Right ventricle myocardium inferior (tissue), 1 donor: ENCODE measurements at places on chromosomes 7 and 10. TPM values are rescaled to one million over a fixed set of nuclear protein-coding genes. Genes with fewer than 3 reads are reported as not detected.

- no peak for DNase-seq
These were observed 57.9 kb upstream of the GTF2IRD1 start for GRCh38 chr7:74395745-74396311.

GRCh38 chr10:35613107-35613440, 7.9 kb downstream of the GJD4 start:
- no peak for DNase-seq

DNA sequence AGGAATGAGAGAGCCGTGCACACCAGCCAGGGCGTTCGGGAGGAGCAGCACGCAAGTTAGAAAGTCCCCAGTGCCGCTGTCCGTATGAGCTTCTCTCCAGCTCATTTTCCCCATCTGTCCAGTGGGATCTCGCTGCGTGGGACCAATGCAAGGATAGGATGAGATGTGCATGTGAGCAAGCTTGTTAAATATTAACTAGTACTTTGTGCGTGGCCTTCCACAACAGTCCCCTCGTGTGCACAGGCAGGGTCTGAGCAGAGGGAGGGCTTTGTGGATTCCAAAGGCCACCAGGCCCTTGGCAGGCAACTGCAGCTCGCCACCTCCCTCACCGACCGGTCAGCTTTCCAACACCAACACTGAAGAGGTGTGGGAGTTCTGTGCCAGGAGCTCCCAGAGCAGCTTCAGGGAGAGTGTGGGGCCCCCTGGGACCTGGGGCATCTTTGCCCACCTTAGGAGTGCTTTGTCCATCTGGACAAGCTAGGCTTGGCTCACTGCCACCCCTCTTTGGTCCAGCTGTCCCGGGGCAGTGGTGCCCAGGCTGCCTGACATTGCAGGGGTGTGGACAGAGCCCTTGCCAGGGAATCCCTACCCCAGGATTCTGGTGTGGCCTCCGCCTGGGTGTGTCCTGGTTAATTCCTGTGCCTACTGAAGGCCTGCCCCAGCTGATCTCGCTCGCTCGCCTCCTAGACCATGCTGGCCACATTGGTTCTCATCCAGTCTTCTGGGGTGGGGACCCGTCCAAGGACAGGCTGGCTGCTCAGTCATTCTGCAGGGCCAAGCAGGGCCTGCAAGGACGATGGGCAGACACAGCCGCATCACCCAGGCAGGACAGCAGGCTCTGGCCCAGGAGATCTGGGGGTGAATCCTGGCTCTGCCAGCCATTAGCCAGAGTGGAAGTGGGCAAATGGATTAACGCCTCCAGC, 5.3 kb downstream of the FAM20C start:
- DNase-seq: no peak

The KLLN gene
- 0.27 TPM for total RNA-seq

DNA sequence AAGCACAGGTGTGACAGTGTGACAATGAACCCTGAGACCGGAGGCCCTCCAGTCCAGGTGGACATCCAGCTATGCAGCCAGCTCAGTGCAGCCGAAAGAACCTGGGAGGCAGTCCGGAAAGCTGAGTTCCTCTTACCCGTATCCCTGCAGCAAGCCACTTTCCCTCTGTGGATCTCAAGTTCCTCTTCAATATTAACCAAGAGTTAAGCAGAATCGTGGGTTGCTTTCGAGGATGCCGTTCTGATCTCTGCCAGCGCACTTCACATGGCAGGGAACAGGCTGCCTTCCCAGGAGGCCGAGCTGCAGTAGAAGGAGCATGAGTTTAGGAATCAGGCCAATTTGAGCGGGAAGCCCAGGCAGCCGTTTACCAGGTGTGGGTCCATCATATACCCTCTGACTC, 591.6 kb downstream of the SDK1 start:
- no peak for DNase-seq

DNA sequence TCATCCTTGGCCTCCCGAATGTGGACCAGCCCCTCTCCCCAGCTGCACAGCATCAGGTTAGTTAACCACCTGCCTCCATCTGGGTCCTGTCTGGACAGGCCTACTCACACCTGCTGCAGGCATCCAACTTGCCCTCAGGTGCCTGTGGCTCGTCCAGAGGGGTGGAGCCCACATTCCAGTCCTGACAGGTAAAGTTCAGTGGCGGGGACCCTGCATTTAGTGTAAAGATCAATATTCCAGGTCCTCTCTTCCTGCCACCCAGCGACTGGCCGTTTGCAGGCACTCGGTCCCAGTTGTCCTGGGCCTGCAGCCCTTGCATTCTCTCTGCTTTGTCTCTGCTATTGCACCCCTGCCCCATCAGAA, 15.0 kb downstream of the HTRA1 start:
- no peak for DNase-seq

The NEUROD6 gene
- total RNA-seq: not detected

The ENO4 gene
- not detected for total RNA-seq

The PNPLA8 gene
- total RNA-seq: 31.1 TPM

GRCh38 chr10:130403153-130404075, 267.2 kb downstream of the GLRX3 start:
- DNase-seq: peak; percentile 25

The CDH23 gene
- 4.8 TPM for total RNA-seq

GRCh38 chr7:17618652-17618974, 320.2 kb downstream of the AHR start:
- DNase-seq: no peak

DNA sequence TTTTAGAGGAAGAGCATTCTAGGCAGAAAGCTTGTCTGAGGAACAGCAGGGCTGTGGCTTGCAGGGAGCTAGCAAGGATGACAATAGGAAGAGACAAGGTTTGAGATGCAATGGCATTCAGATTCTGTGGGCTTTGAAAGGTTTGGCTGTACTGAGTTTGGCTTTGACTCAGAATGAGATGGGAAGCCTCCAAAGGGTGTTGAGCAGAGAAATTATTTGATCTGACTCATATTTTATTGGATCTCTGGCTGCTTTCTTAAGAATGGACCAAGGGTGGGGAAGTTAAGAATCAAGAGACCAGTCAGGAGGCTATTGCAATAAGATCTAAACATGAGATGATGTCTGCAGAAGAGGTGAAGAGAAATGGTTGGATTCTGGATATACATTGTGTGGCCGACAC, 273.2 kb downstream of the CDK14 start:
- no peak for DNase-seq

DNA sequence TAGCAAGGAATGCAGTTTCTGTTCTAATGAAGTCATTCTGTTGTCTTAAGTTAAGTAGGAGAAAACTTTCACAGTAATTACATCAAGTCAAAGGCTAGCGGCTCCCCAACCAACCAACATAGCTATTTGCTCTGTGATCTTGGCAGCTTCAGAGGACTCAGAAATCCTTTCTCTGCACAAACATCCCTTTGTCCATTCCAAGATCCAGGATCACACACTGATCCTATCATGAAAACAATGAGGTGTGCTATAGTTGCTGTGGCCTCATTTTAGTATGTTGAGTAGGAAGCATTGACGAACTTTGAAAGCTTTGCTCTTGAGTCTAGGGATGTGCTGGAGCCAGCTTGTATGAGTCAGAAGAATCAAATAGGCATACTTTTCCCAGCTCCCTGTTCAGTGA, 218.2 kb upstream of the PRSS58 start:
- DNase-seq: no peak

DNA sequence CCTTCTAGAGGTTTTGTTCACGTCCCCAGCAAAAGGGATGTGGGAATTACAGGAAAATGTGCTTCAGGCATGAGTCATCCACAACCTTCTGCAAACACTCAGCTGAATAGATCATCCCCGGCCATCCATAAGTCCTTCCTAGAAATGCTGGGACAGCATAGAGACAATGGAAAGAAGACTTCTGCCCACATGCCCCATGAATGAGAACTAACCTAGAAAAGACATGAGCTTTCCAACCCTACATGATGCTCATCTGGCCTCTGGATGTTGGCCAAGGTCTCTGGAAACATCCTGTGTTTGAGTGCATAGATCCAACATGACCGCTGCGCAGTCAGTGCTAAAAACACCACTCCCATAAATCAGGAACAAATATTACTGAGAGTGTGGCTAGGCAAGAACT, 277.5 kb downstream of the PLXNA4 start:
- DNase-seq: no peak

- DNase-seq: no peak
These were observed 167.2 kb downstream of the AKR1D1 start for GRCh38 chr7:138243430-138243829.

The CYP2C18 gene
- not detected for total RNA-seq

- no peak for DNase-seq
These were observed 61.7 kb upstream of the PPIF start for GRCh38 chr10:79285315-79286197.
